ENCODE measurements at places on chromosomes 4 and X.
A peak's percentile ranks its signal among the peaks of the same experiment; 100 is the strongest.

DNA sequence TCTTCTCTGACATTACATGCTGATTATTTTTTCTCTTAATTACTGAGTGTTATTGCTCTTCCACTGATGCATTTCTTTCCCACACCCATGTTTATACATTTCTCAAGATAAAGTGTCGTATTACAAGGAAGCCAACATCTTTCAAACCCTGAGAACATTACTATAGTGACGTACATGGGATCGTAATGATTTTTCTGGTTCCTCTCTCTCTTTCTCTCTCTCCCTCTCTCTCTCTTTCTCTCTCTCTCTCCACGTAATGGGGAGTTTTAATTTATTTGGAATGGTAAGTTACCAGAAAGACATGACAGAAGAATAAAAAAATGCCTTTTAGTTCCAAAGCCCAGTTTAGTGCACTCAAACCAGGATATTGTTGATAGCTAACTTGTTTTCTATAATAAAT lies 40.4 kb upstream of the MAPK10 start:
- no peak for DNase-seq

DNA sequence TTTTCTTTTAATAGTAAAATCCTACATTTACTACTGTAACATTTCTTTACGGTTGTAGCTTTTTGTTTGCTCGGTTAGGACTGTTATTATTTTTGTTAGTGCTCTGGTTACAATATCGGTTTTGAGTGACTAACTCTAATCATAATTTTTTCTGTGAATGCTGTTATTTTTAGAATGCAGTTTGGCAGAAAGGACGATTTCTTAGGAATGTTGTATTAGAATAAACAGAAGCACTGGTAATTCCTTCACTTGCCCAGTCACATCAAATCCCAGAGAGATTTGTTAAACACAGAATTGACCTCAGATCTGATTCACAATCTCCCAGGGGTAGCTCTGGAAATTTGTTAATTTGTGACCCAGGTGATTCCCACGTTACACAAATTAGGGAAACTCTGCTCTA lies 21.7 kb downstream of the DDIT4L start:
- no peak for DNase-seq

DNA sequence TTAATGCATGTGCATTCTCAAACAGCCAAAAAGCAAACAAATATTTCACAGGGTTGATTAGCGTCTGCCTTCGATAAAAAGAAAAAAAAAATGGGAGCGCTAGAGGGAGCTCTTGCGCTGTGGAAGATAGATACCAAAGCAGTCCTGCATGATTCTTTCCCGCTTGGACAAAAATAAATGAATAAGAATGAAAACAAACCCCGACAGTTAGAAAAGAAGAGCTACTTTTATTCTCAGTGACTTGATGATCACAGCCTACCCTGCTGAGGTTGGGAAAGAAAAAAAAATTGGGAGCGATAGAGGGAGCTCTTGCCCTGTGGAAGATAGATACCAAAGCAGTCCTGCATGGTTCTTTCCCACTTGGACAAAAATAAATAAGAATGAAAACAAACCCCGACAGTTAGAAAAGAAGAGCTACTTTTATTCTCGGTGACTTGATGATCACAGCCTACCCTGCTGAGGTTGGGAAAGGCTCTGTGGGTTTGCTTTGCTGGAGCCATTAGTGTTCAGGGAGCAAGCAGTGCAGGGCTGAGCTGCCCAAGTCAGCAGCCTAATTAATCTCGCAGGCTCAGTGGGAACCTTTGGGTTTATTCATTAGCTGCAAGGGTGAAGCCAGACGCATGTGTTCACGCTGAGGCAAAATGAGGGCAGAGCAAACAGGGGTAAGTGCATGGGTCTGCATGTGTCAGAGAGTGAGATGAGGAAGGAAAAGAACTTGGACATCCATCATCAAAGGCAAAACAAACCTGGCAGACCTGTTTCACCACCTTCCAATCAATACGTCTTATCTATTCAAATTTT lies 249.3 kb upstream of the PRKX start:
- DNase-seq = peak; percentile 74

DNA sequence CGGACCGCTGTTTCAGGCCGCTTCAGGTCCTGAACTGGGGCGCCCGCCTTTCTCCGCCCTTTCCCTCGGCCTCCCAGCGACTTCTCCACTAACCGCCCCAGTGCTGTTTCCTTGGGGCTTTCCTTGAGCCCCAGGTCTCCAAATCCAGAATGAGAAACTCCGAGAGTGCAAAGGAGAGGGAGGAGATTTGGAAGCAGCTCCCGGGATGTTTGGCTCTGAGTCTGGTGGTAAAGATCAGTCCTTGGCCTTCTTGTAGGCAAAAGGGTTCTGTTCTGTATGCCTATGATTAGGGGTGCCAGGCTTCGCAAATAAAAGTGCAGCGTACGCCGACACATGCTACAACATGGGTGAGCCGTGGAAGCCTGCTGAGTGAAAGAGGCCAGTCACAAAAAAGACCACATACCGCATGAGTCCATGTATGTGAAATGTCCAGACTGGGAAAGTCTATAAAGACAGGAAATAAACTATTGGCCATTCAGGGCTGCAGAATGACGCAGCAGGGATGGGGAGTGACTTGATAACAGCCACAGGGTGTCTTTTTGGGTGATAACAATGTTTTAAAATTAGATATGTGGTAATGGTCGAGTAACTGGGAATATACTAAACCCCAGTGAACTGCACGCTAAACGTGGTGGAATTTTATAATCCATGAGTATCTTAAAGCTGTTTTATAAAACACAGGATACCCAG lies 99.8 kb downstream of the TRAPPC11 start:
- no peak for DNase-seq

GRCh38 chrX:123959281-123960063 lies 2.0 kb upstream of the STAG2 start:
- no peak for DNase-seq

DNA sequence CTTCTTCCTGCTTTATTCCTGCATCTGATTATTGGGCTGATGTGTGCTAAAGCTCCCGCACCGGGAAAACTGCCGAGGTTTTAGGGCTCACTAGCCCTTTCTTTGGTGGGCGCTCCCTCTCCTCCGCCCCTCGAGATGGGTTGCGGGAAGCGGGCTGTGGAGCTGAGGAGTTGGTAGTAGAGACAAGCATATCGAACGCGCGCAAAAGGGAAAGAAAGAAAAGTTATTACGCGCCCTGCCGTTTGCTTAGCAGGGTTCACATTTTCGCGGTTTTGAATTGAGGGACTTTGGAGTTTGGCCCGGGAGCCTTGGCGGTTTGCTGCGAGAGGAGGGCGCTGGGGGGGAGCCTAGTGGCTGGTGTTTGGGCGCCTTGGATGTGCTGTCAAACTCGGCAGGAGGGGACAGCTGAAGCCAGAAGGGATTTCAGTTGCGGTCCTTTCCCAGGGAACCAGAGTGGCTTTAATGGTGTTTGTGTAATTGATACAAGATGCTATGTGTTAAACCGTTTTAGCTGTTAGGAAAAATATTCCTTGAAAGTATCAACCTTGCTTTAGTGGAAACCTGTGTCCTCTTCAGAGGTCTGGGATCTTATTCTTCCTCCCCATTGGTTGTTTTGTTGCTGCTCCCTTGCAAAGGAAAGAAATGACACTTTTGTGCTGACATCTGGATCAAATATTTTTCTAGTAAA lies 1.1 kb downstream of the GAB1 start:
- peak; percentile 39 for DNase-seq

DNA sequence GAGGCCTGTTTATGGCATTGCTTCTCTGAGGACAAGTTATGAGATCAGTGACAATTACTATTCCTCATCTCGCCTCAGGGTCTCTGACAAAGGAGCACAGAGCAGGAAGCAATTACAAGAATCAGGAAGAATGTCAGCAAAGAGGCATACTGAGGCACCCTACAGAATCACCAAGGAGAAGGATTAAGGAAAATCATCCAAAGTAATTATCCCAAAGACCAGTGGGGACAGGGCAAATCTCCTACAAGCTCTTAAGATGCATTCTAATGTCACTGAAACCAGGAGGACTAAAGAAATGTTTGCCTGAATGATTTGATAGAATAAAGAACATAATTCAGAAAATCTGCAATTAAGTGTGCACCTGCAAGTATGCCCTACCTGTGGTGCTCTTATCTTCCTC lies 206.2 kb downstream of the RCHY1 start:
- no peak for DNase-seq

DNA sequence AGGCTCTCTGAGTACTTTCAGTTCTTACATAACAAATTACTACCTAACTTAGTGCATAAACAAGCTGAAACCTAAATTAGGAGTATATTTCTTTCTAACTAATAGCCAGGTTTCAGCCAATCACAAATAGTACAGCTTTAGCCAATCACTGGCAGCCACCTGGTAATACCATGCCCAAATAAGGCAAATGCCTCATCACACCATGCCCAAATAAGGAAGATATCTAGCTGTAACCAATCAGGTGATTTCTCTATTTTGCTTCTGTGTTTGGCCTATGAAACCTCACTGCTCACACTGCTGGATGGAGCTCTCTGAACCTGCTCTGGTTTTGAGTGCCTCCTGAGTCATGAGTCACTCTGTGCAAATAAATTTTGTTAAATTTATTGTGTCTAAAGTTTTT lies 113.5 kb downstream of the DDIT4L start:
- DNase-seq = no peak

DNA sequence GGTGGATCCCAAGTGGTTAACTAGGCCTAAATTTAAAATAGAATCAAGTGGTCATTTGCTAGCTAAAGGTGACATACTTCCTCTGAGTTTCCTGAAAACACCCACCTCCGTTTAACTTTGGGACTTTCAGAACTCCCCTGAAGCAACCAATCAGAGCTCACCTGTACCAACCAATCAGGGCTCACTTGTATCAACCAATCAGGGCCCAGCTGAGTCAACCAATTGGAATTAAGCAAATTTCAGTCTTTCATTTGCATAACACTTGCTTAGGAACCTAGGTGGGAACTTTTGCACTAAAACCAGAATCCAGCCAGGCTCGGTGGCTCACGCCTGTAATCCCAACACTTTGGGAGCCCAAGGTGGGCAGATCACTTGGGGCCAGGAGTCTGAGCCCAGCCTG lies 15.9 kb downstream of the GPC4 start:
- DNase-seq = no peak

DNA sequence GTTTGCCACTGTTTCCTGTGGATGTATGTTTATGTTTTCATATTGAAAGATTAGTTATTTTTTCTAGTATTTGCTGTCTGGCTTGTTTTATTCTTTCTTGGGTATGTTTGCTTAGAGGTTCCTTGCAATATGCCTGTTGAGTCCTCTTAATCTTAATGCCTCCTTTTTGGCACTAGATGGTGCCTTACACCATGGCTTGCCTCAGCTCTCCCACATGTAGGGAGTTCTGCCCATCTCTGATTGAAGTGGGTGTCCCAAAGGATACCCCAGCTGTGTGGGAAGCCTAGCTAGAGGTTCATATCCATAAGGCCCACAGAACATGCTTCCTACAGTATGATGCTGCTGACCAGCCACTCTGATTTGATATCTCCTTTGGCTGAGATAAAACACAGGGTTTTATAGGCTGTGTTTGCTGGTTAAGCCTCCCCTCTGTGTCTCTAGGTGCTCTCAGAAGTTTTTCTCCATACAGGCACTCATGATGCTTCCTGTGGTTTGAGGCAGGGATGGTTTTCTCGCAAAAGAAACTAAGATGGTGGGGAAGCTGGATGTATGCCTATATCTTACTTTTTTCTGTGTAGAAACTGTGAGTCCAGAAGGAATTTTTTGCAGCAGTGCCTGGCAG lies 162.4 kb downstream of the ASB9 start:
- DNase-seq = peak; percentile 5

GRCh38 chr4:136329042-136329662 lies 1203.1 kb downstream of the PCDH18 start:
- no peak for DNase-seq

DNA sequence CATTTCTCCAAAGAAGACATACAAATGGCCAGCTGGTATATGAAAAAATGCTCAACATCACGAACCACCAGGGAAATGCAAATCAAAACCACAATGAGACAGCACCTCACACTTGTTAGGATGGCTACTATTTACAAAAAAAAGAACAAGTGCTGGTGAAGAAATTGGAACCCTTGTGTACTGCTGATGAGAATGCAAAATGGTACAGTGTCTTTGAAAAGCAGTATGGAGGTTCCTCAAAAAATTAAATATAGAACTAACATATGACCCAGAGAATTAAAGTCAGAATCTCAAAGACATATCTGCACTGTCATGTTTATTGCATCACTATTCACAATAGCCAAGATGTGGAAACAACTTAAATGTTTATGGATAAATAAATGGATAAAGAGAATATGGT lies 20.9 kb downstream of the PAGE4 start:
- DNase-seq = peak; percentile 8

DNA sequence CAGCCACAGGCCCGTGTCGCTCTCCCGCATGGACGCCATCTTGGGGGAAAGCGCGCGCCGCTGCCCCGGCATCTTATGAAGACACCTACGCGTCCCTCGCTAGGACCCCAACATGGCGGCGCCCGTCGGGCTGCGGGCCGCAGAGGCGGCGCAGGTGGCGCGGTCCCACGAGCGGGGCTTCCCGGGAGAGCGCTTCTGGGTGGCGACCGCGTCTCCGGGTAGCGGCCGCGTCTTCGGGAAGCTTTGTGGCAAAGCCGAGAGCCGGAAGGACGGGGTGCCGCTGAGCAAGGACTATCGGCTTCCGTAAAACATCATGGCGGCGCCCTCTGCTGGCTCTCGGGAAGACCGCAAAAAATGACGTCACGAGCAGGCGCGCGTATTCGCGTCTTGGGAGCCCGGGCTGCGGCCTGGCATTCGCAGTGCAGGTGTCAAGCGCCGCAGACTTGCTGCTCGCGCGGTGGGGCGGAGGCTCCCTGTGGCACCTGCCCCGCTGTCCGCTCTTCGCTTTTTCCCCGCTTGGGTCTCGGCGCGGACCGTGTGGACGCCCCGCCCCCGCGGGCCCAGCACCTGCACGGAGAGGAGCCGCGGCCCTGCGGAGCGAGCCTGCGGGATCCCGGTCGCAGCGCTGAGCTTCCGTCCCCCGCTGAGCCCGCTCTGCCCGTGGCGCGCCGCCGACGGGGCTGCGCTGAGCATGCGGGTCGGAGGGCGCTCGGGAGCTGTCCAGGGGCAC lies at the start of gene NELFA:
Gene NELFA, minus strand, starts transcription at position 54 of the 730 bp plus-strand sequence. Its CDS starts 15 bp downstream, at position 39.
- DNase-seq = peak; percentile 99

DNA sequence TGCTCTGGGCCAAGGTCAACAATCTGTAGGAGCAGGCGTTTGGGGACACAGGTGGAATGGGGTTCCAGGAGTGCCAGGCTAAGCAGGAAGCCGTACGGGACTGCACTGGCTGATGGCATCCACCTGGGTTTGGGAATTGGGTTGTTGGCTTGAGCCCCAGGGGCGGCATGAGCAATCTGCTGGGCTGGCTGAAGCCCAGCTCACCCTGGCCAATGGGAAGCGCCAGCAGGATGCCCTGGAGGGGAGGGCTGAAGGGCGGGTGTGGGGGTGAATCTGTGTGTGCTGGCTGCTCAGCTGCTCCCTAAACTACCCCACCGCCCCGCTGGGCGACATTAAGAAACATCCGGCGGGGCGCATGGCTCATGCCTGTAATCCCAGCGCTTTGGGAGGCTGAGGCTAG lies 8.9 kb upstream of the RGS12 start:
- DNase-seq = no peak

DNA sequence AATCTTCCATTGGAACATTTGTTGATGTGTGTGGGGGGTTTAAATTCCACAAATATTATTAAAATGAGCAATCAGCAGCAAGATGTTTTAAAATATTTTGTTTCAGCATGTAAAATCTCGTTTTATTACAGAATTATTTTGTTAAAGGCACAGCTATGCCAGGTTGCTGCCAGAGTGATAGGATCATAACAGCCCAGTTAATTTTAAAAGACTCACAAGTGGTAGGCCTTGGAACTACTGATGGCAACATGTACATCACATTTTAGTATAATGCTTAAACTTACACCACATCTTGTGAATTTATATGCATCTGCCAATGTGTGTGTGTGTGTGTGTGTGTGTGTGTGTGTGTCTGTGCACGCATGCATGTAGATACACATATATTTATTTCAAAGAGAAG lies 97.8 kb upstream of the SPRY1 start:
- DNase-seq = no peak

GRCh38 chrX:18448416-18448815 lies 23.0 kb downstream of the CDKL5 start:
- no peak for DNase-seq
